T follicular helper cell (primary cell): ENCODE measurements at places on chromosomes 12 and 14.

DNA sequence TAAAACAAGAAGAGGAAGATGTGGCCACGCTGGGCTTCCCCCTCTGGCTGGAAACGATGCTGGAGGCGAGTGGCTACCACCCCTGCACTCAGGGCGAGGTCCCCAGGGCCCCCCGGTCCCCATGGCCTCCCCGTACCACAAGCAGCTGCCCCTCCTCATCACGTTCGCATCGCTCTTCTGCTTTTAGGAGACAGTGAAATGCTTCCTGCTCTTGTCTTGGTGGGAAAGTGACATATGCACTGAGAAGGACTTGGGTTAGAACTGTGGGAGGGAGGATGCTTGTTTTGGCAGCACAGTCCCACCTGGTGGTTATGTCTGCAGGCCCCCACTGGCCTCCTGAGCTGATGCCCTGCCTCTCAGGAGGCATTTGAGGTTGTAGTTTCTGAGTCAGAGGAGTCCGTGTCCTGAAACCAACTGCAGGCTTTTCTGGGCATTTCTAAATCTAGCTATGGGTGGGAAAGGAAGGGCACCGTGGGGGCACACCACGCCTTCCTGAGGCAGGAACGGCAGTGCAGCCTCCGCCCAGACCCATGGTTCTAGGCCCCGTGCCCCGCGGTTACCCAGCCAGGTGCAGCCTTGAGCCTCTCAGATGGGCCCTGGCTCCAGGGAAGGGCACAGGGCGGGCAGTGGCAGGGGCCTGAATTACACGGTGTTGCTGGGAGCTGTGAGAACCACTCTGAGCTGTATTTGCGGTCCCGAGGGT, 139.3 kb downstream of the ADGRD1 start:
- no peak for DNase-seq

- no peak for DNase-seq
These were observed 14.0 kb downstream of the KCTD10 start for GRCh38 chr12:109462868-109463692.

- DNase-seq = no peak
These were observed 257.9 kb upstream of the FOXN3 start for GRCh38 chr14:89674936-89675335.

DNA sequence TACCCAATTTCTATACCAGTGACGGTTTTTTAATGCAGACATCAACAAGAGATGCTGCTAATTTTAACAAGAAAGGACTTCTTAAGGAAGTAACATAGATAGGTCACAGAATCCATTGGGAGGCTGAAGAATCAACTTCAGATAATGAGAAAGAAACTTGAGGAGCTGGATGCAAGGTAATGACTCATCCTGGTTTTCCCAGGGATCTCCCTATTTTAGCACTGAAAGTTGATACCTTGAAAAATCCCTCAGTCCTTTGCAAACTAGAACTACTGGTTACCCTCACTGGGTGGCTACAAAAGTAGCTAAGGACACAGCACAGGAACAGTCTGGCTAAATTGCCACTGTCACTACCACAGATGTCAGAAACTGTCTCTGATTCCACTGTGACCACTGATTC, 561.9 kb downstream of the FLRT2 start:
- DNase-seq = no peak

DNA sequence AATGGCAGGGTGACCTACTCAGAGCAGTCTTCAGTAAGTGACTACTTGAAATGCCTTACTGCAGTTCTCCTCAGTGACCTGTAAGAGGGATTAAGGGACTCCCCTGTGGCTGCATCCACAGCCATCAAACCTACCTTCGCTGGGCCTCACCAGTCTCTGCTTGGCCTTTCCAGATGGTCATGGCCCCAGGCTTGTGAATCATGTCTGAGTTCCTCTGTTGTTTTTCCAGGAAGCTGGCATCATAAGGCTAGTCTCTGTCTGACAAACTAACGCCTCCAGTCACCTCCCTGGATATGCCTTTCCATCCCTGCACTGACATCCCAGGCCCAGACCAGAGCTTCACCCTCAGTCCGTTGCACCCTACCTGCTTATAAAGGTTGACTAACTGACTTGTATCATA, 14.0 kb downstream of the RNASE2 start:
- DNase-seq = no peak
